ENCODE measurements at places on chromosomes 16 and 17.

- no peak for ATAC-seq
Observed at GRCh38 chr16:87411375-87412271, 19.5 kb downstream of the MAP1LC3B start.

- no peak for ATAC-seq
Observed at GRCh38 chr17:16190703-16191360, 24.5 kb downstream of the NCOR1 start.

DNA sequence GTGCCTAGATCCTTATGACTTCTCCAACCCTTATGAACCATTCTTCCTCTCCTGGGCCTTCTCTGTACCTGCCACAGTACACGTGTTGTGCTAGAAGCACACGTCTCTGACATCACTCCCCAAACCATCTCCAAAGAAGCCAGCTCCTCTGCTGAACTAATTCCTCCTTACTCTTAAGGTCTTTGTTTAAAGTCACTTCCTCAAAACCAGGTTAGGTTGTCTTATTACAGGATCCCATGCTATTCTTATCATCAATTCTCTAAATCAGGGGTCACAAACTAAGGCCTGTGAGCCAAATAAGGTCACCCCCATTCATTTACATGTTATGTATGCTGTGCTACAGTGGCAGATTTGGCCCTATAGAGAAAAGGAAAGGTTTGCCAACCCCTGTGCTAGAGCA is 4.0 kb downstream of the SUPT6H start:
- ATAC-seq = no peak

DNA sequence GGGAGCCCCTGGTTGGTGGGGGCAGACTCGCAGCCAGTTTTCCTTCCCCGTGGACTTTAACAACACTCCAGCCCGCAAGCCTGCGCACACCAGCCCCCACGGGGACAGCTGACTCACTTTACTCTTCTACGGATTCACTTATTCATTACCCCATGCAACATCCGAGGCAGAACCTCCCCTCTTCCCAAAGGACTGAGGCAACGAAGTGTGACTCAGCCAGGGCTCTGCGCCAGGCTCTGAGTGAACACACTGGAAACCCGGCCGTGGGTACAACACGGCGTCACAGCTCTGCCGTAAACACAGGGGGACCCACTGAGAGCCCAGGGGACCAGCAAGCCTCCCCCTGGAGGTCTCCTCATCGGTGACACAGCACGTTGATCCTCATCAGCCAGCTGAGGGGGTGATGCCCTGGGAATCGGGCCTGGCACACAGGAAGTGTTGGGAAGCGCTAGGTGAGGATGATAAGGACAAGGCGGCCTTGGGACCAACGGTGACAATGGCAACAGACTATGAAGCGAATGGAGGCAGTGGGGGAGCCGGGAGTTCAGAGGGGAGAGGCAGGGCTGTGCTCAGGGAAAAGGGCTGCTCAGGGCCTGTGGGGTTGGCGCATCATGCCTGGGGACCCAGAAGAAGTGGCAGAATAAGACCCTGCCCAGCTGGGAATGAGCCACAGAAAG is 14.6 kb downstream of the COTL1 start:
- ATAC-seq = no peak

- ATAC-seq = no peak
Observed at GRCh38 chr17:40287159-40287493, 553 bp upstream of the CDC6 start.

GRCh38 chr16:30457743-30458560 is 12.3 kb upstream of the SEPHS2 start:
- ATAC-seq = no peak

DNA sequence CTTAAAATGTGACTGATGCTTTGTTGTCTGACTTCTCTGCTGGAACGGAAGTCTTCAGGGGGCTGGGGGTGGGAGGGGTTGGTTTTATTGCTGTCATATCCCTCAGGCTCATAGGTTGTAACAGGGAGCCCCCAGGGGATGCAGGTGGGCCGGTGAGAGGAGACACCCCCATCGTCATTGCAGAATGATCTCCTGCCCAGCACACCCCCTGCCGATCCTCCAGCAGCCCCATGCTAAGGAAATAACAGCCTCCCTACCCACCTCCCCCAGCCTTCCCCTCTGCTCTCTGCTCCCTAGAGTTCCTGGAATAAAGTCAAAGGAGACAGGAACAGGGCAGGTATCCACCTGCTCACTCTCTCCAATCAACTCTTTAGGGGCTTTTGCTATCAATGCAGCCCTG is 270.1 kb upstream of the TNRC6C start:
- ATAC-seq = no peak

DNA sequence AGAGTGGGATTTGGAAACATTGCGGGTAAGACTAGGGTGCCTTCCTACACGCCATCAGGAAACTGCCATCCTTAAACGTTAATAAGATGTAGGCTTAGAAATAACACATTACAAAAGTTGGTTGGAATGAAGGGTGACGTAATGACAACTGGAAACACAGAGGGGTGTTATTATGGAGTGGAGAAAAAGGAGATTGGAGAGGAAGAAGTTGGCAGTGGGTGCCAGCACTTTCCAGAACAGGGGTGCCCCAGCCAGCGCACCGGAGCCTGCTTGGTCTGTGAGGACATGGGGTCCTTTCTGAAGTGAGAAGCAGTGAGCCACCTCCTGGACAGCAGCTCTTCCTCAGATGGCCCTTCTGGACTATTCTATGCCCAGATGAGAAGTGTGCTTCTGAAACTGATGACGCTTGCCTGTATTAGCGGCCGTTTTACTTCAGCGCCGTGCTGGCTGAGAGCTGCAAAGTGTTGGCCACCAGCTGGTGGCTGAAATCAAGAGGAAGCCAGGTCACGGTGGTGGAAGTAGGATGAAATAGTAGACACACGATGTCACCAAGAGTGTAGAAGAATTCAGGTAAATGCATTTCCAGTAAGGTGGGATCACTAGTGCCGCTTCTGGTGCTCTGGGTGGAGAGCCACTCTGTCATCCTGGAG is 244.8 kb downstream of the NTN1 start:
- ATAC-seq = no peak

GRCh38 chr17:61966191-61966590 is 38.4 kb upstream of the INTS2 start:
- no peak for ATAC-seq

GRCh38 chr17:10275418-10275817 is 77.0 kb upstream of the GAS7 start:
- no peak for ATAC-seq

DNA sequence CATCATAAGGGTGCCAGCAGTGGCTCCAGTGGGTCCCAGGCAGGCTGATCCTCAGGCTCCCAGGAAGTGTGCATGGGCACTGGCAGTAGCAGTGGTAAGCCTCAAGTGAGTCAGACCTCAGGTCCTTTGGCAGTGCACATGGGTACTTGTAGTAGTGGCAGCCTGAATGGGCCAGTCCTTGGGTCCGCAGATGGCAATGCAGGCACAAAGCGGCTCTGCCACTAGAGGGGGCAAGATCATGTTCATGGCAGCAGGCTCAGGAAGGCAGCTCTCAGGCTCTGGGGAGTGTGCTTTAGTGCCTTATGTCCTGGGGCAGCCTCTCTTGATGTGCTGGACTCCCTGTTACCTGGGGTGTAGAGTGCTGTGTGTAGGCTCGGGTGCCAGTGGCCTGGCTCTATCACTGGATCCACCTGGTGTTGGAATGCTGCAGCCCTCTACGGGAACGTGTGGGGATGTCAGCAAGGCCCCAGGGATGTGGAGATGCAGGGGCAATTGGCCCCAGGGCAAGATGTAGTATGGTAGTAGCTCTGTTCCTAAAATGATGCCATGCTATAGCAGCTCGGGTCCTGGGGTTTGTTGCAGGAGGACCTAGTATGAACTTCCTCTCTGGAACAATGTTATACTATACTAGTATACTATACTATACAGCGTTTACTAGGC is 11.0 kb downstream of the ACSM3 start:
- peak; percentile 41 for ATAC-seq

- no peak for ATAC-seq
Observed at GRCh38 chr17:10802496-10803284, 1.2 kb downstream of the TMEM238L start.

DNA sequence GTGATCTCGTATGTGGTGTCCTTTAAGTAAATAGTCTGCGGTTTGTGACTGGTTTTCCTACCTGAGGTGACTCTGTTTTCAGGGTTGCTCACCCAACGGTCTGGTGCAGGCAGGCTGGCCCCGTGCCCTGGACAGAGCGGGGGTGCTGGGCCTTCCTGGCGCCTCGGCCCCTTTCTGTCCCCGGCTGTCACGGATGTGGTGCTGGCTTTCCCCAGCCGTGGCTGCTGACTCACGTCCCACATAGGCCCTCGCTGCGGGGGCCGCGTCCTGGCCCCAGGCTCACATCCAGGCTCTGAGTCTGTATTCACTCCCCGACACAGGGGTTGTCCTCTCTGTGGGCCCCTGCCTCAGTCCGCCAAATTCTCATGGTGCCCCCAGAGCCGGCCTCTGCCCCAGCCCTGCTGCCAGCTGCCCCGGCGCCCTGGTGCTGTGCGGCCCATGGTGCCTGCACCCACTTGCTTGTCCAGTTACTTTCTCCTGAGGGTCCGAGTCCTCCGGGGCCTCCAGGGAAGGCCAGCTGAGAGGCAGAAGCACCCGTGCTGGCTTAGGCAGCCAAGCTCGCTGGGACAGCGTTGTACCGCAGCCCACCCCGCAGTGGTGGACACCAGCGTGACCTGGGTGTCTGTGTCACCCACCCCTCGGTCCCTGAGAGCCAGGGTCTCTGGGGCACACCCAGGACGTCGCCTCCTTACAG is 5.9 kb downstream of the CHMP6 start:
- no peak for ATAC-seq

GRCh38 chr17:16929757-16930520 is 42.0 kb downstream of the TNFRSF13B start:
- ATAC-seq = no peak

DNA sequence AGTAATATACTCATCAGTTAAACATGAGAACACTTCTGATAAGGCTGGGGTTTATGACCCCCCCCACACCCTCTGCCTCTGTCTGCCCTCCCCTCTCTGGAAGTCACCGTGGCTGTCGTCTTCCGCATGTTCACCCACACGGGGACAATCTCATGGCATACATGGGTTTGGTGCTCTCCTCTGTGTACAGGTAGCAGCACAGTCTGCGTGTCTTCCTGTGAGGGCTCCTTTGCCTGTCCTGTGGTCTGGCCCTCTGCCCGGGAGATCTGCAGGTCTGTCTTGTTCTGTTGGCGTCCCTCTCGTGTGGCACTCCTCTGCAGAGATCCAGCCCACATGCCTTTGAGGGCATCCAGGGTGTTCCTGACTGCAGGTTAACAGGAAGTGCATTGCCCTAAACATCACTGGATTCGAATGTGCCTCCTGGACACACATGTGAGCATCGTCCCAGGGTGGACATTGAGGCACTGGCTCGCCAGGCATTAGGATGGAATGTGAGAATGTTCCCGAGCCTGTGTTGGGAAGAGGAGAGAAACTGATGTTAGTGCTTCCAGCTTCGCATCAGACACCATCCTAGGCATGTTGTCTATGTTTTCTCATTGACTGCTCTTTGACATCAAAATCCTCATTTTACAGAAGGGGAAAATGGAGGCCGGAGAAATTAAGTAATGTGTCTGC is 54.5 kb downstream of the NKD1 start:
- ATAC-seq = peak; percentile 56

- no peak for ATAC-seq
Observed at GRCh38 chr16:73739049-73739769, 557.4 kb upstream of the PSMD7 start.

GRCh38 chr16:11101695-11102522 is 154.1 kb downstream of the SOCS1 start:
- no peak for ATAC-seq

DNA sequence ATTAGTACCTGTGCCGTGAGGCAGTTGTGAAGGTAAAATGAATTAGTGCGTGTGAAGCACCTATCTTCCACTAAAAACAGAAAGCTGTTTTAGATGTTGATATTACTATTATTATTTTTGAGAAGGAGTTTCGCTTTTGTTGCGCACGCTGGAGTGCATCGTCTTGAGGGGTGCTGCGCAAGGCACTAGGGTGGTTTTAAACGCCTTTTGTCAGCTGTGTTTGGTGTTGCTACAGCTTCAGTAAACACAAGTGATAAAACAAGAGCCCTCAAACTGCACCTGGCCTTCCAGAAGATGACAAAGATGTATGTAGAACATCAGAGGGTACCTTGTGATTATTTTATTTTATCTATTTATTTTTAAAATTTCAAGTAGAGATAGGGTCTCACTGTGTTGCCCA is 38.2 kb downstream of the PLCG2 start:
- no peak for ATAC-seq

GRCh38 chr16:66608241-66609138 is 4.0 kb downstream of the CMTM3 start:
- ATAC-seq = peak; percentile 49

- no peak for ATAC-seq
Observed at GRCh38 chr16:81448154-81449131, 3.8 kb downstream of the CMIP start.

- no peak for ATAC-seq
Observed at GRCh38 chr17:68854452-68854851, 100.7 kb downstream of the ABCA8 start.

GRCh38 chr16:3793161-3793576 is 75.8 kb upstream of the TRAP1 start:
- no peak for ATAC-seq

GRCh38 chr16:58963479-58963878 is 229.4 kb upstream of the GOT2 start:
- no peak for ATAC-seq

GRCh38 chr17:17781591-17782496 is 54.9 kb downstream of the SREBF1 start:
- ATAC-seq = peak; percentile 11

DNA sequence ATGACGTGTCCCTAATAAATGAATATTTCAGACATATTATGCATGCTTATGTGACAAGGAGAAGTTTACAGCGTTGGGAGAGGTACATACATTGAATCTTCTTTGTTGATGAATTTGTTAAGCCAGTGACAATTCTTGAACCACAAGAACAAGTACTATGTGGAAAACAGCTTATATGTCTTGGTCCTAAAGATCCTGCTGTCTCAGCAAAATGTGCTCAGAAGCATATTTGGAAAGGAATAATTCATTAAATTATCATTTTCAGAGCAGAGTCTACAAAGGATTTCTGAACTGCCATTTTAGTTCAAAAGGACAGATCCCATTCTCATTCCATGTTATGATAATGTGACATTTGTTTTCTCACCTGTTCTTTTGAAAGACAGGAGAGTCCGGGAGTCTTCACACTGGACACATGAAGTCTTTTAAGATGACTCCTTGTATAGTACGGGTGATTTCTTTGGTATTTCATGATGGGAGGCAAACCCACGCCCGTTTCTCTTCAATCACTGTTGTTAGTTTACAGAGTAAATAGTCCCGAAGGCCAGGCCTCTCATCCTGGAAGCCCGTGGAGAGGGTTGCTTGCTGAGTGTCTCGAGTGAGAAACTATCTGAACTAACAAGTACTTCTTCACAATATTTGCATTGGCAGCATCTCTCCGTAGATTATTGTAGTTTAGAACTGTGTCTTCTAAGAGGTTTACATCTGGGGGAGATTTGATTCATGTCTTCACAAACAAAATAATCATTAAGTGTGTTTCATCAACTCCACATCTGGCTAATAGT is 26.7 kb downstream of the VPS35L start:
- no peak for ATAC-seq

- no peak for ATAC-seq
Observed at GRCh38 chr17:7011942-7012254, 526 bp upstream of the RNASEK start.
